ENCODE measurements at places on chromosomes 1 and 21.

GRCh38 chr1:167294528-167294927, 73.8 kb downstream of the POU2F1 start:
- peaks cover 19% of the 10 kb centered on the region for H3K4me1 ChIP-seq
- H3K4me3 ChIP-seq: no peak overlapping the region
- no peaks in the 10 kb centered on the region for H3K36me3 ChIP-seq
- H3K27ac ChIP-seq: no peak overlapping the region
- H3K27me3 ChIP-seq: no peaks in the 10 kb centered on the region

- H3K4me3 ChIP-seq: no peak overlapping the region
Measured at GRCh38 chr1:207902566-207902965, 8.4 kb downstream of the CD34 start.

DNA sequence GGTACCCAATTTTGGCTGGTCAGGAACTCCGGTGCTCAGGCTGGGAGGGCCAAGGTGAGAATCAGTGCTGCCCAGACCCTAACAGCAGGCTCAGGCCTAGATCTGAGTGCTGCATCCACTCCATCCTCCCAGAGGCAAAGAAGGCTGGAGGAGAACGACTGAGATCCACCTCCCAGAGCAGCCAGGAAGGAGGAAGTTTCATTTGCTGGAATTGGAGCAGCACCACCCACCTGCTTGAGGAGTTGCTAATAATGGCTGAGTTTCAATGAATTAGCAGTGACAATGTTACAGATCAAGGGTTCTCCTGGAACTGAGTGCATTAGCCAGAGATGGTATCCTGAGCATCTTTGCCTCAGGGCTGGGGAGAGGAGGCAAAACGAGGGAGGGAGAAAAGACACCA, 46.7 kb upstream of the KLHDC7A start:
- H3K27me3 ChIP-seq: peaks cover 43% of the 10 kb centered on the region
- H3K27ac ChIP-seq: no peak overlapping the region
- H3K36me3 ChIP-seq: no peaks in the 10 kb centered on the region
- DNase-seq: no peak
- H3K4me1 ChIP-seq: no peaks in the 10 kb centered on the region
- H3K4me3 ChIP-seq: no peak overlapping the region

GRCh38 chr1:234163267-234163919, 209.9 kb upstream of the COA6 start:
- H3K27me3 ChIP-seq: peaks cover 23% of the 10 kb centered on the region
- no peaks in the 10 kb centered on the region for H3K36me3 ChIP-seq
- H3K4me3 ChIP-seq: no peak overlapping the region
- DNase-seq: no peak

DNA sequence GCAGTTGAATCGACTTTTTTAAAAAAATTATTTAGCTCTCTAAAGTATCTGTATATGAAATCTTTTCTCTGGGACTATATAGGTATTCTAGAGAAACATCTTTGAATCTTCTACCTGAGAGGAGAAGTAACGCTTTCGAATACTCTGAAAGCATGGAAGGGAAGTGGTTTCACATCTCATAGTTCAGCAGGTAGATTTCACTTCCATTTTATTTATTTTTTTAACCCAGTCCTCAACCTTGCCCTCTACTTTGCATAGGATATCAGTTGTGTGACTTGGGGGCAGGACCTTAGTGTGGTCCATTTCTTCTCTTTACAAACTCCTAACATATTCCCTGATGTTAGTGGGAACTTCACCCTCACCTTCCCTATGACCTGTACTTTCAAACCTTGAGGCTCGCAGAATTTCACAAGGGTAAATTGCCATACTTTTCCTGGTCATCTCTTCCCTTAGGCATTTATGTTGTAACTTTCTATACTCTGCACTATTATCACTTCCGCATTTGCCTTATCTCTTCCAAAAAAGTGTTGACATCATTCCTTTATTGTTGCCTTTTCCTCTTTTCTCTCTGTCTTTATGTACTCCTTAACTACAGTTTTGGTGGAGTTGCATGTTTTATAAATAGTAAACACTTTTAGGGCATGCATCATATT, 1208.5 kb upstream of the ADGRL4 start:
- H3K27ac ChIP-seq: no peak overlapping the region
- H3K4me1 ChIP-seq: no peaks in the 10 kb centered on the region

DNA sequence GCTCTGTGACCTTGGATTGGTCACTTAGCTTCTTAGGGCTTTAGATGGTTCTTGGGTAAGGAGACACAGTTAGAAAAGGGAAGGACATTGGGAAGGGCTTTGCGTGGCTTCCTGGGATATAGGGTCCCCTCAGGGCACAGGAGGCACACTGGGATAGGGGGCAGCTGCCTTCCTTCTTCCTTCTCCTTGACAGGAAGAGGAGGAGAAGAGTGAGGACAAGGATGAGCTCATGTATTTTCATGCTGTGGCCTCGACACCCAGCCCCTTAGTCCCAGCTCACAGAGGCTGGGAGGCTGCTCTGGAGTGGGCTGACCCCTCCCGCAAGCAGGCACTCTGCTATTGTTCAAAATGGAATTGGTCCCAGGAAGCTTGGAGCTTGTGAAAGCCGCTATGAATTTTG, 45.7 kb upstream of the POU3F1 start:
- H3K4me1 ChIP-seq: no peaks in the 10 kb centered on the region
- no peak overlapping the region for H3K27ac ChIP-seq

GRCh38 chr21:29305068-29305467, 6.3 kb downstream of the BACH1 start:
- no peak overlapping the region for H3K4me3 ChIP-seq
- no peak overlapping the region for H3K27ac ChIP-seq
- H3K4me1 ChIP-seq: peaks cover 84% of the 10 kb centered on the region
- no peak for DNase-seq
- no peaks in the 10 kb centered on the region for H3K27me3 ChIP-seq

DNA sequence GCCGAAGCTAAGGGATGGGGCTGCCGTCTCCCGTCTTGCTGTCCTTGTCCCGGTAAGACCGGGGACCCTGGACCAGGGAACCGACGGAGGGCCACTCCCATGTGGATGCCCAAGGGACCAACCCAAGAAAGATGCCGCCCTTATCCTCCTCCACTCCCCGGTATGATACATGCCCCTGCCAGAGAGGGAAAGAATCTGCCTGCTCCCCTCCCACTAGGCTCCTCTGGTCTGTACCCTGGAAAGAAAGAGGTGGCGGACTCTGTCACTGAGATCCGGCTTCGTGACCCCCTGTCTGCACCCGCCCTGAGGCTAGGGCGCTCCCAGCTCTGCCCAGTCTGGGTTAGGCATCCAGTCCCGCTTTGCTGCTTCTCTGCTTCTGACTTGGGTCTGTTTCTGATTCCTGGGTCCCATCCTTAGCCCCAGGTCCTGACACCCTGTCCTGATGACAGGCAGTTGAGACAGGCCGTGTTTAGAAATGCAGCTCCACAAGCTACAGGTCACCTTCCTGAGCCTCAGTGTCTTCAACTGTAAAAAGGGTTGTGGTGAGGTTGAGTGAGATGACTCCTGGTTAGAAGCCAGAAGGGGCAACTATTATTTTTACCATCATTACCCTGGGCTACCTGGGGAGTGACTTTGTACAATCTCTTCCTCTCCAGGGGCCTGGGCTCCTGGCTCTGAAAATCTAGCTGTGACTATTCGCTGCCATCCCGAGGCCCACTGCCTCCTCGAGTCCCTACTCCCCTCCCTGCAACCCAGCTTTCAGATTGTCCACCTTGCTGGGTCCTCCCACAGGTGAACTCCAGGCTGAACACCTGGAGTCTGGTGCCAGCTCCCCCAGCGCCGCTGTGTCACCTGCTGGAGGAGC, 3.7 kb downstream of the MATN1 start:
- peaks cover 27% of the 10 kb centered on the region for H3K36me3 ChIP-seq
- H3K27me3 ChIP-seq: no peaks in the 10 kb centered on the region
- peak overlapping the region; percentile 97 for H3K27ac ChIP-seq
- peak overlapping the region; percentile 87 for H3K4me3 ChIP-seq
- no peak for DNase-seq
- peaks cover 43% of the 10 kb centered on the region for H3K4me1 ChIP-seq

- no peaks in the 10 kb centered on the region for H3K27me3 ChIP-seq
- DNase-seq: no peak
- H3K4me3 ChIP-seq: no peak overlapping the region
- H3K36me3 ChIP-seq: no peaks in the 10 kb centered on the region
- H3K27ac ChIP-seq: no peak overlapping the region
Measured at GRCh38 chr21:42209801-42210479, 9.0 kb upstream of the ABCG1 start.

DNA sequence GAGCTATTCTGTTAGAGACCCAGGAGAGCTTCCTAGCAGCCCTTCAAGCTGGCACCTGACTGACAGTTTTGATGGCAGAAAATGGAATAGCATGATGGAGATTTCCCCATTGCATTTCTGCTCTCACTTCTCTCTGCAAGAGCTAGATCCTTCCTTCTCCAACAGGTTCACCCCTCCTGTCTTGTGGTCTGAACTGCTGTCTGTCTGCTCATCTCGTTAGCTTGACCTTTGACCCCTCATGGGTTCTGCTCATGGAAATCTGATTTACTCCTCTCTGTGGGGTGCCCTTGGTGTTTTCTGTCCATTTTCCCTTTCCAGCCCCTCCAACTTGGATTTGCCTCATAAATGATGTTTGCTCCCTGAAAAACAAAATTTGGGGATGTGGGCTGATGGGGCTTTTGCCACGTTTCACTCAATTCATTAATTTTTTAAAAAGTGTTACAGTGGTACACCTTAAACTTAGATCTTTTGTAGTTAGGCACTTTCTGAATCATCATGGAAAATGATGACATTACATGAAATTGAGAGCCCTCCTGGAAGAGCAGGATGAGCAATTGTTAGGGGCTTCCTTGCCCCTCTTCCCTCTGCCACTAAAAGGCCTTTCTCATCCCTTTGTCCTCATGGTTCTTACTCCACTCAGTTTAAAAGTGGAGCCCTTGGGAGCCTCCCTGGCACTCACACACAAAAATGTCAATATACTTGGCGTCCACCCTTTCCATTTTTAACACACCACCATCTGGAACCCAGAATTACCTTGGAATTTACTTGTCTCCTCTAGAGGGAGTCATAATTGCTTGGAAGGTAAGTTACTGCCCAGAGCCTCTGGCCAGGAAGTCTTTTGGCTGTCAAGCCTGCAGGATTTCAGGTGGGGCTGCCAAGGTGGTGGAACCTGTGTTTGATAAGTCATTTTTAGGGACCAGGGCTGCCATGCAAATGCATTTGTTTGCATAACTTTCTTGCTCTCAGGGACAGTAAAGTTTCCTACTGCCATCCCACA, 31.9 kb upstream of the IL19 start:
- H3K4me3 ChIP-seq: peak overlapping the region; percentile 52
- peaks cover 98% of the 10 kb centered on the region for H3K4me1 ChIP-seq
- no peaks in the 10 kb centered on the region for H3K27me3 ChIP-seq
- peak overlapping the region; percentile 91 for H3K27ac ChIP-seq
- DNase-seq: no peak
